ENCODE measurements at places on chromosomes 6 and 20.

DNA sequence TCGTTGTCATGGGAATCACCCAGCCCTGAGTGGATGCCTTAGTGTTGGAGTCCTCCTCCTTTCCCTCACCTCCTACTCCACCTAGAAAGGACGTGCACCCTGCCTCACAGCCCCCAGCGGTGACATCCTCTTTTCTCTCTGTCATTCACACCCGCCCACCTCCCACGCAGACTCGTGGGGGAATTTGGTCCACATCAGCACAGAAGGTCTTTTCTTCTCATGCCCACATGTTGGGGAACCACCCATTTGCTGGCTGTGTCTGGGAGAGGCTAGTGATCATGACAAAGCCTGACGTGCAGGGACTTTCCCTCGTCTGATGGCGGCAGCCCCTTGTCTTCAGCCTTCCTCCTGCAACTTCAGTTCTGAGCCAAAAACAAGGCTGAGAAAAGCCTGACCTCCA is 96.0 kb upstream of the CNKSR3 start:
- DNase-seq: peak; percentile 96

DNA sequence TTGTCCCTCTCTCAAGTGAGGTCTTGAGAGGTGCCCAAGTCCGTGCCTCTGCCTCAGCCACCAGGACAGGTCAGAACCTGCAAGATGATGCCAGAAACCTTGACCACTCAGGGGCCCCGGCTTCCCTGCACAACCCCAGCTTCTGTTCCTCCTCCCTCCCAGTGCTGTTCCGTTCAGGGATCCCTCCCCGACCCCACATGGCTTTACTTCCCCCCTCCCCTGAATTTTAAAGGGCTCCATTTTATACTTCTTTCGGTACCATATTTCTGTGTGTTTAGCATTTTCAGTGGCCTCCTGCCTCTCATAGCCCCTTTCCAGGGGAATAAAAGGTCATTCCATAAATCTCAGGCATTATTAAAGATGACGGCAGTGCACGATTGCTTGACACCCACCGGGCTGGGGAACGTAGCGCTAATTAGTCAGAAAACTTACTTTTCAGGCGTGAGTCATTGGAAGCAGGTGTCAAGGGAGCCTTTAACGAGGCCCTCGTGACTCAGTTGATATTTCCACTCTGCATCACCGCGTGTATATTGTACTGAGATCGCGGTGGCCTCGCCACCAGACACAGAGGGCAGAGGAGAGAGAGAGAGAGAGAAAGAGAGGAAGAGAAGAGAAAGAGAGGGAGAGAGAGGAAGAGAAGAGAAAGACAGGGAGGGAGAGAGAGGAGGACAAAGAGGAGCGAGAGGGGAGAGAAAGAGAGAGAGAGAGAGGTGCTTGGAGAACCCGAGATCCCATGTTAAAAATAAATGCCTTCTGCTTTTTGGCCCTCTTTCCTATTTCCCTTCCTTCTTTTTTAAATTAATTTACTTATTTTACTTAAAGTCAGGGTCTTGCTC is 21.3 kb downstream of the KCNG1 start:
- peak; percentile 25 for DNase-seq

DNA sequence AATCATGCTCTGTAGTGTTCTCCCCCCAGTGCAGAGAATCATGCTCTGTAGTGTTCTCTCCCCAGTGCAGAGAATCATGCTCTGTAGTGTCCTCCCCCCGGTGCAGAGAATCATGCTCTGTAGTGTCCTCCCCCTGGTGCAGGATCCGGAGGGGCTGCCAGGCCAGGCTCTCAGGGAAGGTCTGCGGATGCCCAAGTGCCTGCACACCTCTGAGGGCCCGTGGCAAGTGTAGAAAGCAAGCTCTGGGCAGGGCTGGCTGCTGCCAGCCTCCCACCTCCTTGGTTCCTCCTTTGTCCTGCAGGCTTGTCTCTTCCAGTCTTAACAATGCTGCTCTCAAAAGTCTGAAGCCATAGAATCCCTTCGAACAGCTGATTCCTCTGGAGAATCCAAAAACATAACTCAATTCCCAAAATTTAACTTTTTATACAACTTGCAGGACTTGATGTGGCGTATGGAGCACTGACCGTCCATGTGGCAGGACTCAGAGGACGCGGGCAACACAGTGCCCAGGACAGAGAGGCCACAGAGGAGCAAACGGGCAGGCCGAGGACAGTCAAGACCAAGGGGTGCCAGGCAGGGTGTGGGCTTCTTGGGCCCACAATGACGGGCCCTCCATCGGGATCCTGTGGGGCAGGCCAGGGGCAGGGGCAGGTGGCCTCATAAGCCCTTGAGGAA is 44.6 kb upstream of the BHLHE23 start:
- DNase-seq: no peak

- no peak for DNase-seq
Observed at GRCh38 chr6:169225131-169225576, 28.5 kb downstream of the THBS2 start.

- DNase-seq: no peak
Observed at GRCh38 chr20:54624706-54625390, 149.5 kb downstream of the DOK5 start.

DNA sequence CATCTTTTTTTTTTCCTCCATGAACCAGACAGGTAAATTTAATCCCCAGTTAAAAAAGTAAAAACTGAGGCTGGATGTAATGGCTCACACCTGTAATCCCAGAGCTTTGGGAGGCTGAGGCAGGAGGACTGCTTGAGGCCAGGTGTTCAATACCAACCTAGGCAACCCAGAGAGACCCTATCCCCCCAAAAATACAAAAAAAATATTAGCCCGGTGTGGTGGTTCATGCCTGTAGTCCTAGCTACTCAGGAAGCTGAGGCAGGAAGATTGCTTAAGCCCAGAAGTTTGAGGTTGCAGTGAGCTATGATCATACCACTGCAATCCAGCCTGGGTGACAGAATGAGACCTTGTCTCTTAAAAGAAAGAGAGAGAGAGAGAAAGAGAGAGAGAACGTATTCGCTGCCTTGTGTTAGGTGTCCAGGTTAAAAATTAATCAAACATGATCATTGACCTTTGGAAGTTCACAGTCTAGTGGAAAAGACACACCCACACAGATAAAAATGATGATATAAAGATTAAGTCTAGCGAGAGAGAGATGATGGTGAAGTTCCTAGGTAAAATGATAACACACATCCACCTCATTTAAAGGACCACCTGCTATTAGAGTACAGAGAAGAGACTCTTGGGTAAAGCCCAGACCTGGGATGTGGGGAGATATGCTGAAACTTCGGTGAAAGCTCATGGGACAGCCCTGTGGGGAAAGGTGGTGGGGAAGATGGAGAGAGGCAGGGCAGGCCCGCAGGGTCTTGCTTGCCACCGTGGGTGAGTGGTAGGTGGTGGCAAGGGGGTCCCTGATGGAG is 4.8 kb upstream of the NHSL1 start:
- DNase-seq: no peak

DNA sequence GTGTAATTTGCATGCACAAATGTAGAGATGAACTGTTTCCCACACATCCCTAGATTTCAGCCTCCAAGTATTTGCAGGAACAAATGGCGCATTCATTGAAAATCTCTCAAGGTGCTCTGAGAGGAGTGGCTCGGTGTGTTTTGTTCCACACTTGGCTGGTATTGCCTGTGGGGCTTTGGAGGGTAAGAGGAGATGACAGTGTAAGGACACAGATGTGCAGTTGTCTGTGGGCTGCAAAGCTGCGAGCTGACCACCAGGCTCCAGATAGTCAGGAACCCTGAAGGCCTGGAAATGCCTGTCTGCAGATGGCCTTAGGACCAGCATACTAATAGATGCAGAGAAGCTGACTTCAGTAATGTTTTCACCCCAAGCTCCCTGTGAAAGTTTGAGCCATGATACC is 57.7 kb upstream of the PBOV1 start:
- DNase-seq: no peak

DNA sequence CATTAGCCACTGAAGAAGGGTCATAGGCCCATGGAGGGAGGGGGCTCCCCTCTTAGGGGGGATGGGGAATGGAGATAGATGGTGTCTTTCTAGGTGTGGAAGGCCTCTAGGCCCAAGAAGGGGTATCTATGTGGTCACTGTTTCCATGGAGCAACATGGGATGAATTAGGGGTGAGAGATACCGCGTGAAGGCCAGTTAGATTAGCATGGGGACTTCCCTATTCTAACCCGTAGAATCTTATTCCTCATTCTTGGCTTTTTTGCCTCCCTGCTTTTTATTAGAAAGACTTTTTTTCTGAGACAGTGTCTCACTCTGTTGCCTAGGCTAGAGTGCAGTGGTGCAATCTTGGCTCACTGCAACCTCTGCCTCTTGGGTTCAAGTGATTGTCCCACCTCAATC is 3.2 kb downstream of the RAB44 start:
- DNase-seq: no peak

DNA sequence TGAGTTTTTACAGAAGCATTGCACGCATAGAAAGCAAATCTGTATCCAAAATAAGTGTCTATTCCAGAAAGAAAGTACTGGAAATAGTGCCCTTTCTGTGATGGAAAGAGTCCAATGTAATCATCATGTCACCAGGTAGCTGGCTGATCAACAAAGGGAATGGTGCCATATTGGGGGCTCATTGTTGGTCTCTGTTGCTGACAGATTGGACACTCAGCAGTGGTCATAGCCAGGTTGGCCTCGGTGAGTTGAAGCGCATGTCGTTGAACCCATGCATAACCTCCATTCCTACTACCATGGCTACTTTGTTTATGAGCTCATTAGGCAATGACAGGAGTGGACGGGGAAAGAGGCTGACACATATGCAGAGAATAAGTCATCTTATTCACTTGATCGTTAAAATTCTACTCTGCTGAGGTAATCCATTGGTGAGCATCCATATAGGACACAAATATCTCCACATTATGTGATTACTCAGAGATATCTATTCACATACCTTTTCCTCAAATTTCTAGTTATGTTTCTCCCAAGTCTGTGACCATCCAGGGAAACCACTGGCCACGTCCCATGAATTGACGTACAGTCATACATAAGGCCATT is 560.5 kb downstream of the HAO1 start:
- DNase-seq: no peak

Measured in activated CD4-positive, alpha-beta T cell treated with anti-CD3 and anti-CD28 coated beads for 36 hours (primary cell).